ENCODE measurements at places on chromosomes 3 and 15. TPM values are rescaled to one million over a fixed set of nuclear protein-coding genes. Genes with fewer than 3 reads are reported as not detected.

GRCh38 chr3:37115446-37115845 lies 58.9 kb downstream of the LRRFIP2 start:
- DNase-seq, result no peak

DNA sequence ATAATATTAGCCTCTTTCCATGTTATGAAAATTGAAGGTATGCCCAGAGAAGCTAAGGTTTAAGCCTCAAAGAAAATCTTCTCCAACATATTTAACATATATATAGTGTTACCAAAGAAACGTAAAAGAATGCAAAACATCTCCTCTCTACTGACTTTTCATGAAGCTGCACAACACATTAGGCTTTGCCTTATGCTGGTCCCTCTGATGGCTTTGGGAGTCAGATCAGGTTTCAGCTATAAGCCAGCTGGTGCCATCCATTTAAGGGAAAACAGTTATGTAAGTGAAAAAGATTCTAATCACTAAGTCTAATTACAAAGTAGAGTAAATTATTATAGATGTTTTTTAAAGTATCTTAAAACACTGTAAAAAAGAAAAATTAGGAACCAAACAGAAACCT lies 410.5 kb downstream of the LSAMP start:
- no peak for DNase-seq

GRCh38 chr15:88231909-88232644 lies 24.5 kb downstream of the NTRK3 start:
- no peak for DNase-seq

DNA sequence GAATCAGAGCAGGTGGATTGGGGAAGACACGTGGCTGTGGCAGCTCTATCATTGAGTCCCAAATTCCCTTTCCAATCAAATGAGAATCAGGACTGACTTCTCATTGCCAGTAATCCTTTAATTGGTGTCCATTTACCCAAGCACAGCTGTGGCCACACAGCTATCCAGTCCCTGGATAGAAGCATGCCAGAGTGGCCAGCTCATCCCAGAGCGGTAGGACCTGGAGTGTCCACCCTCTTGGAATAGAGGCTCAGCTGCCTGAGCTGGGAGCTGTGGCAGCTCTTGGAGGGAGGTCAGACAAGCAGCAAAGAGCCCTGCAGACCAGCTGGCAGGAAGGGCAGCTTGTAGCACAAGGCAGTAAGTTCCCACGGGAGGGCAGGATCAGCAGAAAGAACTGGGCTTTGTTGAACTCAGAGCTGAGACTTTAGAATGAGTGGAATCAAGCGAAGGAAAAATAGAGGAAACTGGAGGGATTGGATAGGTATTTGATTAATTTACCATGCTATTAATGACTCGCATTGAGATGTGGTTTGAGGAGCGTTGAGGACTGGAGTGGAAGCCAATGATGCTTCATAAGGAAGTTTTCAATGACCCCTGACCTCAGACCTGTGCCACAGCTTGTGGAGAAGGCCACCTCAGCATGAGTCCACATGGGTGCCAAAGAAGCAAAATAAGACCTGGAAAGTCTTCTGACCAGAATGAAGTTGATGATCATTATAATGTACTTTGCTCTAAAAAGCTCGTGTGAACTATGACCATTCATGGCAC lies 6.9 kb upstream of the ALPK3 start:
- no peak for DNase-seq

- DNase-seq, result no peak
Measured at GRCh38 chr3:116247605-116248004, 197.7 kb downstream of the LSAMP start.

- no peak for DNase-seq
Measured at GRCh38 chr3:138908846-138909245, 38.1 kb downstream of the FOXL2 start.

GRCh38 chr3:150158943-150159625 lies 188.4 kb upstream of the PFN2 start:
- DNase-seq, result no peak

DNA sequence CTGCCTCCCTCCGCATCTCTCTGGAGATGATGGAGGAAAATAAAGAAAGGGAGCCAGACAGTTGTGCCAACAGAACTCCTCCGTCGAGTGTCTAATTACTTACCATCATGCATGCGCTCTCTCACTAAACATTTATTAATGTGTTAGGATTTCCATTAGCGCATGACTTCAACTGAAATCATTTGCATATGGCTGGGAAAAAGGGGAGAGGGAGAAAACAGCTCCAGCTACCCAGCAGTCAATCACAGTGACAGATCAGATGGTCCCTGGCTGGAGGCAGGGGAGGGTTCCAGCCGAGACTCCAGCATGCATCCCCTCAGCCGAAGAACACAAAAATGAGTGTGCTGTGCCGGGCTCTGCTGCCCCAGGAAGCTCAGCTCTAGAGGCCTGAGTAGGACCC lies 6.8 kb upstream of the RHO start:
- DNase-seq, result peak; percentile 56

GRCh38 chr15:84981711-84982300 lies at the start of gene PDE8A:
TSS of gene PDE8A (plus strand) at chr15:84981856. CDS start at chr15:84982163, 307 bp downstream.
- no peak for DNase-seq

- no peak for DNase-seq
Measured at GRCh38 chr3:184336547-184337398, 627 bp upstream of the FAM131A start.

DNA sequence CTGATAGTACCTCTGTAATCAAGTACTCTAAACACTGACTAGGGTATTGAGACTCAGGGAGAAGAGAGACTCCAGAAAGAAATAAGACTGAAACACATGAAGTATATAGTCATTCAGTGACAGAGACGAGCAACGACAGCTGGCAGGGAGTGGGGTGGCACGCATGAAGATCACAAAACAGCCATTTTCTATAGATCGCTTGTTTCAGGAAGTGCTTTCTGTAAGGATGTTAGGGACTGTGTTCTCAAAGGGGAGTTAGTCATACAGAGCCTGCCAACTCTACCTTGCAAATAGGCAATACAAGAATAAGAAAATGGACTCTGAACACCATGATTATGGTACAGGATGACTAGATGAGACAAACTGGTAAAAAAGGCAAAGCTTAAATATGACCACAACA lies 139.5 kb downstream of the TBL1XR1 start:
- DNase-seq, result no peak

DNA sequence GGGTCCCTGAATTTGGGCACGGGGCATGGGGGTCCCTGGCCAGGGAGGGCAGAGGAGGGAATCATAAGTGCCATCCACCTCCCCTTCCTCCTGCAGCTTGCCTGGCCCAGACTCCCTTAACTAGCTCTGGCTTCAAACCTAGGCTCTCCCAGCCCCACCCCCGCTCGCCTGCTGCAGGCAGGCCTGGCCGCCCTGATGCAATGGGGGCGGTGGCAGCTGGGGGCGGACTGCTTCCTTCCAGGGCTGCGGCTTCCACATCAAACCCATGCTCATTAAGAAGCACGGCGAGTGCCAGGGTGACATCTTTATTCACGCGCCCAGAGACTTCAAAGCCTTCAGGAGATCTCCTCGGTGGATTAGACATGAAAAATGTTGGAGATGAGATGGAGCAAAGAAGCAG lies 123.1 kb downstream of the TPRA1 start:
- DNase-seq, result no peak

GRCh38 chr3:149810846-149811245 lies 2.2 kb upstream of the RNF13 start:
- no peak for DNase-seq

GRCh38 chr3:38164643-38164951 lies 740 bp upstream of the OXSR1 start:
- no peak for DNase-seq

DNA sequence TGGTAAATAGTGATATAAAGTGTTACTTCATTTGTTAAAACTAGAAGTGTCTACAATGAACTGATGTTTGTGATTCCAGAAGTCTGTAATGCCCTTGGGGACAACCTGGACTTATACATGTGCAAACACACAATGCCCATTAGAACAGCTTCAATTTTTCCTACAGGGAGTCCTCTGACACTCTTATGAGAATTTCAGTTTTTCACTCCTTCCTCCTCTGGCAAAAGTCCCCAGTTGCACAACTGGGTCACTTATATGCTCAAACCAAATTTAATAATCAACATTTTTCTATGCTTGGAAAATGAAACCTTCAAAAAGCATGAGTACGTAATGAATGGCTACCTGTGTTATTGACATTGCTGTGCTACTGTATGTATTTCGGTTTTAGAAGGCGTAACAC lies at the start of gene OR5H15:
OR5H15 (plus strand) TSS at position 301 of the 400 bp plus-strand sequence. CDS start 2,004 bp downstream, outside the sequence.
- DNase-seq, result no peak

- no peak for DNase-seq
Measured at GRCh38 chr15:78565951-78566774, 843 bp downstream of the CHRNA5 start.

GRCh38 chr3:48410205-48411040 lies 19.5 kb downstream of the PLXNB1 start:
- DNase-seq, result peak; percentile 40

- no peak for DNase-seq
Measured at GRCh38 chr3:39468108-39468436, 592 bp downstream of the MOBP start.

- DNase-seq, result peak; percentile 86
Measured at GRCh38 chr3:52498137-52499054, 3.3 kb downstream of the STAB1 start.

DNA sequence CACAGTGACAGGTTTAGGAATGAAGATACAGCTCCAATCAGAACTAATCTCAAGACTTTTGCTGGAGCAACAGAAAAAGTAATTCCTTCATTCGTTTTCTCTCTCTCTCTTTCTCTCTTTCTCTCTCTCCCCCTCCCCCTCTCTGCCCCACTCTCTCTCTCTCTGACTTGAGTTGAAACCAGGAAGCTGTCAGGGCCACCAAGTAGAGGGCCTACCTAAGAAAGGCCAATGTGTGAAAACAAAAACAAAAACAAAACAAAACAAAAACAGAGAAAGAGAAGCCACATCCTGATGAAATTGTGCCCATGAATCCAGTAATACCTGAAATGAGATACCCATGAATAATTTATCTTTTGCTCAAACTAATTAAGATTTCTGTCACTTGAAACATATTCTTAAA lies 72.9 kb downstream of the ATP8B4 start:
- no peak for DNase-seq

DNA sequence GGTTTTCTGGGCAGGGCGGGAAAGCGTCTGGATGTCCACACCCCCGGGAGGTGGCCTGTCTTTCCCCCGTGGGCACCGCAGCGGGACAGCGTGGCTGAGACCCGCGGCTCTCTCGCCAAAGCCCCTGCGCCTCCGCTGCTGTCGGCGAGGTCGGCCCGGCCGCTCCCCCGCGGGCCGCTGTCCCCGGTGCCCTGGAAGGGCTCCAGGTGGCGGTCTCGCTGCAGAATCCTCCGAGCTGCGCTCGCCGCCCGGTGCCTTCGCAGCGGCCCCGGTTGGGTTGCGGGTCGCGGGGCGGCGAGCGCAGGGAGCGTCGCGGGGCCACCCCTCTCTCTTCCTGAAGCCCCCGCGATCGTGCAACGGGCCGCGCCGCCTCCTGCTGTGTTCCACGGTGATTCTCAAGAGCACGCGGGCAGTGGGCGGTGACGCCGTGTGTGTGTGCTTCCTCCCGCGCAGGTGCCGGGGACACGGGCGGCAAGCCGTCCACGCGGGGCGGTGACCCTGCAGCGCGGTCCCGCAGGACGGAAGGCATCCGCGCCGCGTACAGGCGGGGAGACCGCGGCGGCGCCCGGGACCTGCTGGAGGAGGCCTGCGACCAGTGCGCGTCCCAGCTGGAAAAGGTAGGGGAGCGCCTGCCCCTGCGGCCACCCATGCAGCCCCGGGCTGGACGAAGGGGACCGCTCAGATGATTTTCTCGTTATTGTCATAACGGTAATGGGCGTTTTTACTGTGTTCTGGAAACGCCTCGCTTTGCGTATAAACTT lies 54.4 kb downstream of the LRRK1 start:
- DNase-seq, result no peak

DNA sequence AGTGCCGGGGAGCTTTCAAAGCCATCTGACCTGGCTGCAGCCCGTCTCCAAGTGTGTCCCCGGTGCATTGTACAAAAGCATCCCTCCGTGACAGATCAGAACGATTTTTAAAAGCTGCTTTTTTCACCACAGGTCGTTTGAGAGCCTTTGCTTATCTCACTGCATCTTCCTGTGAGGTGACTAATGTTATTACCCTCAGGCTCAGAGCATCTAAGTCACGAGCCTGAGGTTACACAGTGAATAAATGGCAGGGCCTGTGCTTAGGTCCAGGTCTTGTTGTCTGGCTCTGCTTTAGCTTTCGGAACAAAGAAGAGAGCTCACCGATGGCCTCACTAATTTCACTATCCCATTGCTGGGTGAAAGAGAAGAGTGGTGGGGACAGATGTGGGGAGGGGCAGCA lies 83.3 kb downstream of the SEC22A start:
- DNase-seq, result no peak

- no peak for DNase-seq
Measured at GRCh38 chr15:87967951-87968350, 288.6 kb downstream of the NTRK3 start.

DNA sequence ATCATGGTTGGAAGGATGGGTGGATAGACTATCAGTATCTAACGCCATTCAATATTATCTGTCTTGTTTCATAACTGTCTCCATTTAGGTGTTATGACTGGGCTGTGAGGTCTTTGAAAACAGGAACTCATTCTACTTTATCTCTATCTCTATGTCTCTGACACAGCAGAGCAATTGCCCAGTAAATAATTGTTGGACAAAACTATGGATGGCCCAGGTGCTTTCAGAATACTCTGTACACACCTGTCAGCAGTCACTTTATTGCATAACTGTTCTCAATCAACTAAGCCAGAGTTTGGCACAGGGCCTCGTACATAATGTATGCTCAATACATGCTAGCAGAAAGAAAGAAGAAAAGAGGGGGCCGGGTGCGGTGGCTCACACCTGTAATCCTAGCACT lies 210.3 kb downstream of the OPA1 start:
- DNase-seq, result no peak

GRCh38 chr3:38968403-38968802 lies 83.3 kb downstream of the SCN11A start:
- DNase-seq, result no peak

GRCh38 chr3:194738254-194739093 lies 52.8 kb downstream of the FAM43A start:
- DNase-seq, result no peak

DNA sequence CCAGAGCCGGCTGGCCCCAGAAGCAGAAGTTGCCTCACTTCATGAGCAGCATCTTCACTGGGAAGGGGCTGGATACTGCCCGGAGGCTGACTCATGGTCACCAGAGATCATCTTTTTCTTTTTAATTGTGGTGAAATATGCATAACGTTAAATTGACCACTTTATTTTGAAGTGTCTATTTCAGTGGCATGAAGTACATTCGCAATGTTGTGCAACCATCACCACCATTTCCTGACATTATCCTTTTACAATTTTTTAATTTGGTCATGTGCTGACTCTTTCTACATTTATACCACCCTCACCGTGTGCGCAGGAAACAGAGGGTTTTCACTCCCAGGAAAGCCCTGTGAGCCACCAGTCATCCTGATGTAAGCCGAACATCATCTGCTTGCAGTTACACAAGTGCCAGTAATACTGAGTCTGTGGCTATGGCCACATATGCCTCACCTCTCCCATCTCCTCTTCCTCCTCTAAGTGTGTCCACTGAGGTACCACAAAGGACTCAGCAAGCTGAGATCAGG lies 51.6 kb upstream of the ABHD17C start:
- no peak for DNase-seq

- no peak for DNase-seq
Measured at GRCh38 chr3:152319831-152320617, 51.3 kb downstream of the MBNL1 start.

- no peak for DNase-seq
Measured at GRCh38 chr3:170228093-170228766, 6.0 kb downstream of the PRKCI start.

C15orf62 gene
- 0.51 TPM for total RNA-seq

HYAL1 gene
- 122 TPM for total RNA-seq

IQGAP1 gene
- total RNA-seq, result 263 TPM

ACAA1 gene
- total RNA-seq, result 92.0 TPM

ST8SIA2 gene
- not detected for total RNA-seq

FEZF2 gene
- total RNA-seq, result not detected

MYLK gene
- total RNA-seq, result 129 TPM

TEX9 gene
- total RNA-seq, result 5.7 TPM

MAP1A gene
- total RNA-seq, result 2.3 TPM

Measured in spleen (tissue), 13 donors.